GM23338 (cell line): ENCODE measurements at places on chromosomes 16 and 17.

DNA sequence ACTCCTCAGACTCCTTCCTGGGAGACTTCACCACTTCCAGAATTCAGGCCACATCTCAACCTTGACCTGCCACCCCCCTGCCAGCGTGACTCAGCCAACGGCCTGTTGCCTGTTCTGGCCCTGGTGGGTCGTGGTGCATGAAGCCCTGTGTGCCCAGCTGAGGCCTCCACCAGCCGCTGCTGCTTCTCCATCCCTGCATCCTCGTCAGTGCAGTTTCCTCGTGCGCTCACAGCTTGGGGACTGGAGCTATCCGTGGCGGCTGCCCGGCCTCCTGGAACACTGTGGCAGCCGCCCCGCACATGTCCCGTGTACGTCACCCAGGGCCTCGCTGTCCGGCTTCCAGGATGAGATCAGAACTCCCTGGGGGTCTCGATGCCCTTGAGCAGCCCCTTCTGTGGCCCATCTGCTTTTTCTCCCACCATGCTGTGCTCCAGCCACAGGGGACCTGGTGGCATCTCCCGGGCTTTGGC is 8.0 kb upstream of the TEDC2 start:
- no peak for DNase-seq

- no peak for DNase-seq
Observed at GRCh38 chr17:46024590-46024989, 25.5 kb downstream of the STH start.

- no peak for DNase-seq
Observed at GRCh38 chr17:14510136-14510535, 209.3 kb downstream of the HS3ST3B1 start.

GRCh38 chr17:37737081-37737480 is 7.8 kb downstream of the HNF1B start:
- DNase-seq, result no peak

- no peak for DNase-seq
Observed at GRCh38 chr17:16947470-16947869, 24.4 kb downstream of the TNFRSF13B start.

- DNase-seq, result no peak
Observed at GRCh38 chr17:28500712-28501379, 5.3 kb upstream of the FOXN1 start.

DNA sequence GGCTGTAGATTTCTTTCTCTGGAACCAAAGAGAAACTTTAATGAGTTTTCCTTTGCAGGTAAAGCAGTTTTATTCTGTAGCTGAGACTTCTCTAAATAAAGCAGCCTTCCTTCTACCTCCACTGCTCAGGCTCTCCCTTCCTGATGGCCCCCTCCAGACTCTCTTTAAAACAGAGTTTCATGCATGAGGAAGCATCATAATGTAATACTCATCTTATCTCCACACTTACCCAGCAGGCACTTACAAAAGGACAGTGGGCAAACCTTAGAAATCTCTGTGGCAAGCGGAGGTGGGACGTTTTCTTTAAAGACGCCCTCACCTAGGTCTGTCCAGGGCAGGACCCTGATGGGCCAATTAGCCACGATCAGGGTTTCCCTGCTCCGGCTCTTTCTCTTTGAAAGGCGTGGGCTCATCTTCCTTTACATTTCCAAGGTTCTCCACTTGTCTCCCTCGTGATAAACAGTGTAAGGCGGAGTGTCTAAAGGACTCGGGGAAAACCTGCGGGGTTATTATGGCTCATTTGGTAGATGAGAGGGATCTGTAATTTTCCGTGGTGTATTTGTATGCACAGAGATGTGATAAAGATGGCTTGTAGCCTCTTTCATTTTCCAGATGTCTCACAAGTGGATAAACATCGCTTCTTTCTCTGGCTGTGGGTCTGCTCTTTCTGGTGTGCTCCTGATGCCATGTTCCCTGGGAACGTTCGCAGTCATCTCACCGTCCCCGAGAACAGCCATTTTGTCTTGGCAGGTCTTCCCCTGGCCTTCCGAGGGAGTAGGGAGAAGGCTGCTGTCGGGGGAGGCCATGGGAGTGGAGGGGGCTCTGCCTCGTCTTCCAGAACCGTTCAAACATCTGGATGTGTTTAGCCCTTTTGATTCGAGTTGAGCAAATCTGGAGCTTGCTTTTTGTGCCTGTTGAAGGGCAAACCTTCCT is 239.0 kb downstream of the CCDC182 start:
- no peak for DNase-seq

DNA sequence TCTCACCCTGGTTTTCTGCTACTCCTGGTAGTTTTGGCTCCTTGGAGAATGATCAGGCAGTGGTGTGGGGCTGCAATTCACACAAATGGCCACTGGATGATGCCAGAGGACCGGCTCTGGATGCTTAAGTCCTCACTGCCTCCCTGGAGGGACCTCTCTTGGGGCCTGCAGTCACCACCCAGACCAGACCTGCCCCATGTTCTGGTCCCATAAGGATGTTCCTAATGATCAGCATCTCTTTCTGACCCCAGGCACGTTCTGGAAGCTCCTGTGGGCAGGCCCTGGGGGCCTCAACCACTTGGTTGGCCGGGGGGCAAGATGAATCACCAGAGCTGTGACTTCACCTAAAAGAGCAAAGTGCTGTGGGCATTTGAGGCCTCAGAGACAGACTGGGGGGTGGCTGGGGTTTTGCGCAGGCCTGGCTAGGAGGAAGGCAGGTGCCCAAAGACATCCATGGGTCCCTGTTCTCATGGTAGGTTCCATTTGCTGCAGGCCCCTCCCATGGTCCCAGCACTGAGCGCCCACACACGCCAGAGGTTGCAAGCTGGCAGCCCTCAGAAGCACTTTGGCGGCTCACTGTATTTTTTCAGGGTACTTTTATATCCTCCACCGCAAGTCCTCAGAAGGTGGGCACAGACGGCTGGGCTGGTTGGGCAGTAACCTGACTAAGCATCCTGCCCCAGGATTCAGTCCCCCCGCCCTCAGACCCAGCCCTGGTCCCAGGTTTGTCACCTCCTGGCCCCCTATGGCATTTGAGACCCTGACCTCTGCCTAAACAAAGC is 53.2 kb downstream of the NT5M start:
- DNase-seq, result peak; percentile 92

DNA sequence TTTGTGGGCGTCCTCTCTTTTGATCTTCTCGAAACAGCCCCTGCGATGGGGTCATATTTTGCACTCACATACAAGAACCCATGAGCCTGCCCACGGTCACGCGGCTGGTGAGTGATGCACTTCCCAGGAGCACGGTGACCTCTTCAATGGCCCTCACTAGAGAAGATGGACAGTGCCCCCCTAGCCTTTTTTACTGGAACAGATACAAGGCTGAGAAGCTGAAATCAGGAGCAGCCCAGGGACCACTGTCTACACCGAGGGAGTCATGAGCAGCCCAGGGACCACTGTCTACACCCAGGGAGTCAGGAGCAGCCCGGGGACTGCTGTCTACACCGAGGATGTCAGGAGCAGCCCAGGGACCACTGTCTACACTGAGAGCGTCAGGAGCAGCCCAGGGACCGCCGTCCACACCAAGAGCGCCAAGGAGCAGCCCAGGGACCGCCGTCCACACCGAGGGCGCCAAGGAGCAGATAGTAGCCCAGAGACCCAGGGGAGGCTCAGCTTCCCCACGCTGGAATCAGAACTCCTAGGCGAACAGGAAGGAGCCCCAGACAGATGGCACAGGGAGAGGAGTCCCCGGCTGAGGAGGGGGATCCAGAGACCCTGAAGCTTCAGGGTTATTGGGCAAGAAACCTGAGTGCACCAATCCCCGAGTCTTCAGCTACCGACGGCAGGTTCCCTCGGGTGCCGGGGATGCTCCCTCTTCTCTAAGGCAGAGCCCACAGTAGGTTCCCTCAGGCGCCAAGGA is 23.7 kb downstream of the ACSF3 start:
- no peak for DNase-seq

DNA sequence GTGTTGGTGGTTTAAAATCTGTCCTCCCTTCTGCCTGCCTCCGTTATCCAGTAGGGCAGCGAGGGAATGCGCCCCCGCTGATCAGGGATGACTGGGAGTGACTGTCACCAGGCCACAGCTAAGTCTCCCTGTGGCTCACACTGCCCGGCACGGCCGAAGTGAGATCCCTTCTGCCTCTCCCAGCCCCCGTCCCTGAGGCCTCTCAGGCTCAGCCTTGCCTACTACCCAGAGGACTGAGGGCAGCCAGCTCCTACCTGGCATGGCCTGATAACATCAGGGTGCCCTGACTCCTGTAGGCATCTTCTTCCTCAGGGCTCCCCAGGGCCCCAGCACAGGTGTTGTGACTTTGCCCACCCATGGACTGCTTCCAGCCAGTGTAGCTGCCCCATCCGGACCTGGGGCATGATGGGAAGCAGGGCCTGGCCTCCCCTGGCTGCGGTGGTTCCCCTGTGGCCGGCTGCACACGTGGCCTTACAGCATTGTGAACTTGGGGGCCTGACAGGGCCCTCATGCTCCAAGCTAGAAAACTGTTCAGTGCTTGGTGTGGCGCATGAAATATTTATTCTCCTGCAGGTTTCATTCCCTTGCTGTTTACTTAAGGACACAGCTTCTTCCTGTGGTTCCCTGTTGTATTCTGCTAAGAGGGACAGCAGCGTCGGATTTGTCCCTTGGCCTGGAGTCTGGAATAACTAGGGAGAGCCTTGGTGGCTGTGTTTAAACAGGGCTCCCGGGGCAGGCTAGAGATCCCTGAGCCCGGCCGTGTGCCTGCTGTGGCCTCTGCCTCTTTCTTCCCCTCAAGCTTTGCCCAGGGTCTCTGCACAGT is 30.0 kb downstream of the GINS2 start:
- DNase-seq, result no peak

GRCh38 chr16:64964126-64964540 is 157.7 kb downstream of the CDH11 start:
- no peak for DNase-seq

GRCh38 chr17:13182854-13183253 is 165.0 kb upstream of the ELAC2 start:
- DNase-seq, result peak; percentile 21

DNA sequence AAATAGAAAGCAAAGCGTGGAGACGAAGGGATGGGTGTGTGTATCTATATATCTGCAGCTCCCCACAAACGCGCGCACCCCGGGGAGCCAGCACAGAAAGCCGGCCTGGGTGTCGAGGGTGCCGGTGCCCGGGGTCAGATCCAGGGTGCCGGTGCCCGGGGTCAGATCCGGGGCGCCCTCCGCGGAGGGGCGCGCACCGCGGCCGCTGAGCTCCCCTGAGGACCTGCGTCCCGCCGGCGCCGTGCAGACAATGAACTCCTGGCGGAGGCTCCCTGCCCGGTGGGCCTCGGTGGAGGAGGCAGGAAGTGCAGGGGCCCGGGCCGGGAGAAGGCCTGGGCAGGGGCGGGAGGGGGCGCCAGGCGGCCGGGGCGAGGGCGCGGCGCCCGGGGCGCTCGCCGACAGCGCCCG is 1.1 kb downstream of the ZNF423 start:
- peak; percentile 74 for DNase-seq
